ENCODE measurements at places on chromosomes 2 and 18.

GRCh38 chr18:64718808-64719207 lies 569.9 kb upstream of the LINC00305 start:
- no peak for DNase-seq

- DNase-seq = no peak
Measured at GRCh38 chr2:159454185-159454584, 162.2 kb downstream of the BAZ2B start.

GRCh38 chr2:136115183-136115761 lies 2.7 kb downstream of the CXCR4 start:
- no peak for DNase-seq

- no peak for DNase-seq
Measured at GRCh38 chr2:72148837-72149555, 1.3 kb upstream of the CYP26B1 start.

GRCh38 chr2:235690809-235691450 lies 197.1 kb downstream of the AGAP1 start:
- no peak for DNase-seq

- no peak for DNase-seq
Measured at GRCh38 chr2:19973466-19973865, 16.4 kb downstream of the WDR35 start.

DNA sequence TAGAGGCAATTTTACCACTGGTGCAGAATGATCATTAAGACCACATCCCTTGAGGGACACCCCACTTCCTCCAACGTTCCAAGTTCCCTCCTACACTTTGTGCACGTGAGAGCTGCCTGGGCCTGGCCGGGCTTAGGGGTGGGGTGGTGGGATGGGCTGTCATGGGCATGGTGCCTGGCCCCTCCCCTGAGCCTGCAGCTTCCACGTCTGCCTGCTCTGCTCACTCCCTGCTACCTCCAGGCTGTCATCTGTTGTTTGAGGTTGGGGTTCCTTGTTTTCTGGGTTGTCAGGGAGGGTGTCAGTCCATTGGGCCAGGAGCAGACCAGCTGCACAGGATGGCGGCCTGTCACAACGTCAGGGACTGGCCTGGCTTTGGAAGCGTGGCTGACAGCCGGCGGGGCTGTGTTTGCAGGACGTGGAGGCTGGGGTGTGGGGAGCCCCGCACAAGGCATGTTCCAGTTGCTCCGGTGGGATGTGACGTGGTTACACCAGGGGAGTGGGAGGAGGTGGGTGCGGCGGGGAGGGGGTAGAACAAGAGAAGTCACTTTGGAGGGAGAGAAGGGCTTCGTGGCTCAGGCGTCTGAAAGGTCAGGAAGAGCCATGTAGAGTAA lies 72.3 kb downstream of the RTP5 start:
- no peak for DNase-seq

DNA sequence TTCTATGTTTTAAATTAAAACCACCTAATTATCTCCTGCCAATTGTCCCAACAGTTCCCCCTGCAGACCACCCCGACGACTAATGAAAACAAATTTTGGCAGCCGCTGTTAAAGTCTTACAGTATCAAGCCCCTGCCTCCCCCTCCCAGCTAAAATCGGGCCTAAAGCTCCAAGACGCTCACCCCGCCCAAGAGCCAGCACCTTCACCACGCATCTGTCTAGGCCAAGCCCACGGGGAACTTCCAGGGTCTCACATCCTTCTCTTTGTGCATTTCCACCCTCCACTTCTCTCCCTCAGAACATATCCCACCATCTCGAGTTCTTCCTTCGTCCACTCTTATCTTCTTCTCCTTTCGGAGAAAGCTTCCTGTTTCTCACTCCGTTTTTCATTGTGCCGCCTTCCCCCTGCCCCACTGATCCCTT lies 445 bp downstream of the PRPF40A start:
- DNase-seq = peak; percentile 9

- no peak for DNase-seq
Measured at GRCh38 chr18:63179422-63179821, 140.1 kb downstream of the BCL2 start.

DNA sequence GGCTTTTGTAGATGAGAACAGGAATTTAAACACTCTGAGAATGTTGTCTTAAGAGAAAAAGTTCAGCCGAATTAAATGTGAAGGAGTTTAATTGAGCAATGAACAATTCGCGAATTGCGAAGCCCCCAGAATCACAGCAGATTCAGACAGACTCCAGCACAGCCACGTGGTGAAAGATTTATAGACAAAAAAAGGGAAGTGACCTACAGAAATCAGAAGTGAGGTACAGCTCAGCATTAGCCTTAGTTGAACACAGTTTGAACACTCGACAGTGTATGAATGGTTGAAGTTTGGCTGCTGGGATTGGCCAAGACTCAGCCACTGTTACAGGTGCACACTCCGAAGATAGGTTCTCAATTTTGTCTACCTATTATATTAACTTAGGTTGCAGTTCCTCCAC lies 264.0 kb upstream of the CHST9 start:
- DNase-seq = no peak
